Erythroblast (primary cell): ENCODE measurements at places on chromosomes 1 and 21.

GRCh38 chr1:94666797-94667196, 125.2 kb upstream of the F3 start:
- DNase-seq = no peak

GRCh38 chr1:187114792-187115191, 286.0 kb downstream of the PLA2G4A start:
- no peak for DNase-seq

GRCh38 chr1:9269721-9270120, 23.0 kb upstream of the SPSB1 start:
- DNase-seq = no peak

DNA sequence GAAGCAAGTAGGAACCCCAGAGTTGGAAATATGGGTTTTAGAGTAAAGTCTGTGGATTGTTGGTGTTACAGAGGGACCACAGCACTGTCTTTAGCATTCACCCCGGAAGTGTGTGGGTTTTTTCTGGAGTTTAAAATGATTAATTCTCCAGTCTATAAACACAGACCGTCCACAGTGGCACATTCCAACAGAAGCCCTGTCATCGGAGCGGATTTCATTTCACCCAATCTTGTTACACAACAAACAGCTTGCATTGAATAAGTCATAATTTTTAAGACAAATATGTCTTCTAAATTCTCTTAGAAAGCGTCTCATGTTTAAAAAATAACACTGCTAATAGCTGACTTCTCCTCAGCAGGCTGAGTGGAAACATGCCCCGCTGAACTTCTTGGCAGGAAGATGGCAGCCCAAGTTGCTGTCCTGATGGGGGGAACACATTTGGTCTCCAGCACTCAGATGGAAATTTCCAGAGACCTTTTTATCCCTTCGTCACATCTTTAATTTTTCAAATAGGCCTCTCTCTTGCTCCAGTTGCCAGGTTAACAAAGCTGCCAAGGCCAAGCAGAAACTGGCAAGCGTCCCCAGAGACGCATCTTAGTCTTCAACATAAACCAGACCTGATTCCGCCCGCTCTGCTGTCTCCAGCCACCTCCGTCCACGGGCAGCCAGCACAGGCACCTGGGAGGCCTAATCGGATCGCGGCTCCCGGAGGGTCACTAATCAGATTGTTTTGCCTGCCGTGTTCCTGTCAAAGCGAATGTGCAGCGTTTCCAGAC, 28.8 kb upstream of the SLC19A1 start:
- DNase-seq = no peak
